ENCODE measurements at places on chromosomes 13 and 19. TPM values are rescaled to one million over a fixed set of nuclear protein-coding genes. Genes with fewer than 3 reads are reported as not detected.

GRCh38 chr19:19866611-19867248 lies 1.0 kb downstream of the ZNF253 start:
- DNase-seq: peak; percentile 6

DNA sequence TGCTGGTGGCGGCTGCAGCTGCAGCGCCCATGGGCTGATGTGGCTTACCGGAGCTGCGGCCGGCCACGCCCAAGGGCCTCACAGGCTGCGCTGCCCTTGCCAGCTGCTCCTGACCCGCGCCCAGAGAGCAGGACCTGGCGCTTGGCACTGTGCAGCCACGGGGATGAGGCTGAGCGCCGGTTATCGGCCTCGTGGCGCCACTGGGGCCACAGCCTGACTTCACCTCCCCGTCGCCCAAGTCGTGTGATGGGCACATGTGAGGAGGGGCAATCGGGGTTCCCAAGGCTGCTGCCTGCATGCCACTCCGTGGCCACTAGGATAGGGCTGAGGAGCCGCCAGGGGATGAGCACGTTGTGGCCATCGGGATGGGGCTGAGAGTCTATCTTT lies 77.2 kb upstream of the PABPC3 start:
- DNase-seq: no peak

- DNase-seq: no peak
Measured at GRCh38 chr13:113646376-113646775, 11.6 kb downstream of the ATP4B start.

DNA sequence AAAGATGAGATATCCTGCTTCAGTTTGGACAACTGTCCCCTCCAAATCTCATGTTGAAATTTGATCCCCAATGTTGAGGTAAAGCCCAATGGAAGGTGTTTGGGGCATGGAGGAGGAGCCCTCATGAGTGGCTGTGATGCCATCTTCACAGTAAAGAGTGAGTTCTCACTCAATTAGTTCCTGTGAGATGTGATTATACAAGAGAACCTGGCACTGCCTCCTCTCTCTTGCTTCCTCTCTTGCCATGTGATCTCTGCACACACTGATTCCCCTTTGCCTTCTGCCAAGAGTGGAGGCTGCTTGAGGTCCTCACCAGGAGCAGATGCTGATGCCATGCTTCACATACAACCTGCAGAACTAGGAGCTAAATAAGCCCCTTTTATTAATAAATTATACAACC lies 86.9 kb downstream of the HSPH1 start:
- DNase-seq: no peak

GRCh38 chr19:11323601-11324078 lies 15.8 kb downstream of the RAB3D start:
- DNase-seq: no peak

DNA sequence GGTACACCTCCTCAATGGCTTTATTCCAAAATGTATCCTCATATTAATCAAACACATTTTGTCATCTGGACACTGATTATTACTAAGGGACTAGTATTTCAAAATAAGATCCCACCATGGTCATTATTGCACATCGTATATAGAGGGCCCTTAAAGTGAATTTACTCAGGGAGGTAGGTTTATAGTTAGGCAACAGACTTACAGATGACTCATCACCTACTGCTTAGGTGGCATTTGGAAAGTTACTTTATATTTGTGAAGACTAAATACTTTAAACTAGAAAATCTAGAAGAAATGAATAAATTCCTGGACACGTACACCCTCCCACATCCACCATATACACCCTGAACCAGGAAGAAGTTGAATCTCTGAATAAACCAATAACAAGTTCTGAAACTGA lies 353.0 kb downstream of the KCTD12 start:
- no peak for DNase-seq

- DNase-seq: no peak
Measured at GRCh38 chr13:26978081-26978860, 193.3 kb downstream of the USP12 start.

GRCh38 chr13:30299786-30300185 lies 7.6 kb downstream of the KATNAL1 start:
- DNase-seq: no peak

GRCh38 chr13:64534302-64534701 lies 2695.8 kb downstream of the PCDH9 start:
- no peak for DNase-seq

GRCh38 chr19:3687774-3688706 lies 12.2 kb downstream of the PIP5K1C start:
- no peak for DNase-seq

DNA sequence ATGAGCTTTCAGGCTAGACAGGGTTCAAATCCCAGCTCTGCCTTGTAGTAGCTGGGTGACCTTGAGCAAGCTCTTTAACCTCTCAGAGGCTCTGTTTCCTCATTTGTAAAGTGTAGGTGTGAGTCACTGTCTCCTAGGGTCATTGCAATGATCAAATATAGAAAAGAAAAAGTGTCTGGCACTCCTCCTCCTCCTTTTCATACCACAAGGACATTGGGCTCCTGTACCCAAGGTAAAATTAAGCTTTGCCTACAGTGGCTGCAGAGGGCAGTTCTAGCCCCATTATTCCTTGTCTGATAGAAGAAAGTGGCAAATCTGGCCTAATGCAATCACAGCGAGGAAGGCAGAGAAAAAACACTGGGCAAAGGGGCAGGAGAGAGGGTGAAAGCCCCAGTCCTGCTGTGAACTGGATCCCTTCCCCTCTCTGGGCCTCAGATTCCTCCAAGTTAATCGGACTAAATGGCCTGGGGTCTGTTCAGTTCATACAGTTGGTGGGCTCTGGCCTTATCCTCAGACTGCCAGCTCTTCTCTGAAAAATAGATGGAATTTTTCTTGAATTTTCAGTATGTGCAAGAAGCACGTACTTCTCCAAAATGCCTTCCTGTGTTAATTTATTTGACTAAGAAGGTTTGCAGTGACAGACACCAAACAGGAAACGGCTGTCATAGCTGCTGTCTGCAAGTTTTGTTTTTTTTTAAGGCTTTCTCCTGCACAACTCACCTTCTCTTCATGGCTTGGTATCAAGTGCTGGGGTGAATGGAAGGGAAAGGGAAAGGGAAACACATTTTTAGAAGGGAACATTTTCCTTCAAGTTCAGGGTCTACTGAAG lies 35.3 kb downstream of the RGCC start:
- no peak for DNase-seq

DNA sequence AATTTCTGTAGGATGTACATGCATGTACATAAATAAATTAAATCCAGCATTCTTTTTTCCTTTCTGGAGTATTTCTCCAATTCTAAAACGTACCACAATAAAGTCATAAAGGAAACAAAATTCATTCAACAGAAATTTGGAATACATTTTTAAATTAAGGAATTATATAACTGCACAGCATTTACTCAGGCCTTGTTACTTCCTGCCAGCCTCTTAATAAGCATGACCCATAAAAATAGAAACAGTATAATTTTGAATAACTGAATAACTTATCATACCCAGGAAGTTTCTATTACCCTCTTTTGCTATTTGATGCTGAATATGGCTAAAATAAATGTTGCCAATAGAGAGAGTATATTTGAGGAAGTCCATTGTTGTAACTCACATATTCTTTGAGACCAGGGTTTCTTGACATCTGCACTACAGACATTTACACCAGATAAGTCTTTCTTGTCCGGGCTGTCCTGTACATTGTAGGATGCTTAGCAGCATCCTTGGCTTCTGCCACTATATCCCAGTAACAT lies 178.2 kb downstream of the KLF12 start:
- no peak for DNase-seq

DNA sequence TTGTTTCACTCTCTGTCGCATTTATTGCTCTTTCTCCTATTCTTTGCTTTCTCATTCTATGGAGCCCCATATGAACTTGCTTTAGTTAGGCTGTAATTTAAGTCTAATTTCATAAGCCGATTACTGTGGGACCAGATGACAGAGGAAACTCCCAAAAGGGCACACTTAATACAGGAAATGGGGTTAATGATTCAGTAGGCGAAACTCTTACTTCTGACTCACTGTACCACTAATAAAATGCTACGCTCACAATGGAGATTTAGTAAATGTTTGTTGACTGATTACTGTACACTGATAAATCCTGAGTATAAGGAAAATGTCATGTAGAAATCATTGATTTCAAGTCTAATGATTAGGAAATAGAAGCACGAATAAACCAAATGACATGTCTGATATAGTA lies 276.4 kb downstream of the KLF5 start:
- DNase-seq: no peak

DNA sequence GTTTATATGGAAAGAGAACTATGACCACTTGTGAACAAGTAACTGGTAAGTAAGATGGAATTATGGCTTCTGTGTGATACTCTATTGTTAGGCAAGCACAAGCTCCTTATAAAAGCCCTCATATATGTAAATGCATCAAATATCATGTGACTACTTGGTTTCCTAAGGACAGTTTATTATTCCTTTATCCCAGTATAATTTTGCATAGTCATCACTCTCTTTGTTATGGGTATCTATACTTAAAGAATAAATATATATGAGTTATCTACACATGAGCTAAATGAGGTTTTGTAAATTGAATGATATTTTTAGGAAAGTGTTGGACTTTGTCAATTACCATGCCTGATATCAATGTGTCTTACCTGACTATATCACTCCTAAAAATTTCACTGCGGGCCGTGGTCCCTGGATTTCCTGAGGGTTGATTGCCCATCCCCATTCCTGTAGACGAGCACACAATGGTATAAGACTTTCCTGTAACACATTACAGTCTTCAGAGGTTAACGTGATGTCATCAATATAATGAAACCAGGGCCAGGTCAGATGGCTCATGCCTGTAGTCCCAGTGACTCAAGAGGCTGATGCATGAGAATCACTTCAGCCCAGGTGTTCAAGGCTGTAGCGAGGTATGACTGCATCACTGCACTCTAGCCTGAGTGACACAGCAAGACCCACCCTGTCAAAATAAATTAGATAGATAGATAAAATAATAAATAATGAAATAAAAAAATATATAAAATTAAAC lies 20.7 kb downstream of the ZNF844 start:
- no peak for DNase-seq

GRCh38 chr19:46441866-46442265 lies 13.1 kb upstream of the PNMA8C start:
- peak; percentile 85 for DNase-seq

GRCh38 chr13:28579736-28580135 lies 79.2 kb upstream of the POMP start:
- DNase-seq: no peak

GRCh38 chr13:105410602-105411001 lies 1124.9 kb downstream of the EFNB2 start:
- DNase-seq: peak; percentile 16

DNA sequence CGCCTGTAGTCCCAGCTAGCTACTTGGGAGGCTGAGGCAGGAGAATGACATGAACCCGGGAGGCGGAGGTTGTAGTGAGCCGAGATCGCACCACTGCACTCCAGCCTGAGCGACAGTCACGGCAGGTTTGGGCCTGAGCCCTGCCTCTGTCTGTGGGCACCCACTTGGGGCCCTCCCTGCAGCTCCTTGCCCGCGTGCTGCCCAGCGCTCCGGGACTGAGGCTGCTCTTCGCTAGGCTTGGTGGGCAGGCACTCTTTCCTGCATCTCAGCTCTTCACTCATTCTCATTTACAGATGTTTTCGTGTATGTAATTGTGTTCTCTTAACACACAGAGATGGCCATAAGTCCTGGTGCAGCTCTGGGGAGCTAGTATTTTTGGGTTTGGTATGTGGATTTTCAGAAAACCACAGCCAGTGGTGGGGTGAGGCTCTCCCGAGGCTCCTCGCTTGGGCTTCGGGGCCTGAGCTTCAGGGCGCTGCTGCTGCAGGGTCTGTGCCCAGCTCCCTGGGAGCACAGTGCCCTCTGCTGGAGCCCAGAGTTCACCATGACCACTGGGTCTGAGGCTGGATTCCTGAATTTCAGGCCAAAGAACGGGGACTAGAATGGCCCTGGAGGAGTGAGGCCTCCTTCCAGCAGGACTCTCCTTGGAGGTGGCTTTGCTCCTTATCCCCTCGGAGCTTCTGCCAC lies 15.2 kb downstream of the UPF1 start:
- DNase-seq: peak; percentile 78

DNA sequence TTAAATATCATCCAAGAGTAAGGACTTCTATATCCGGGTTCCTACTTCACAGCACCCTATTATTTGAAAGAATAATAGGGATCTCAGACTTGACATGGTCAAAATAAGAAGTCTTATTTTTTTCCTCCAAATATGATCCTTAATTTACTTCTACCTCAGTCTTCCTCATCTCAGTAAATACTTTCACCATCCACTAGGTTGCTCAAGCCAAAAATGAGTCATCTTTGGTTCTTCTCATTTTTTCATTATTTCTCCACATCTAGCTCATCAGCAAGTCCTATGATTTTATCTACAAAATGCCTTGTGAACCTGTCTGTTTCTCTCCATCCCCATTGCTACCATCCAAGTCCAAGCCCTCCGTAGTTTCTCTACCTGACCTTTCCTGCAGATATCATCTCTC lies 121.9 kb upstream of the GJB6 start:
- DNase-seq: no peak

GRCh38 chr13:89227356-89227755 lies 1556.2 kb downstream of the SLITRK5 start:
- DNase-seq: no peak

- DNase-seq: no peak
Measured at GRCh38 chr13:26534036-26534726, 23.3 kb upstream of the WASF3 start.

DNA sequence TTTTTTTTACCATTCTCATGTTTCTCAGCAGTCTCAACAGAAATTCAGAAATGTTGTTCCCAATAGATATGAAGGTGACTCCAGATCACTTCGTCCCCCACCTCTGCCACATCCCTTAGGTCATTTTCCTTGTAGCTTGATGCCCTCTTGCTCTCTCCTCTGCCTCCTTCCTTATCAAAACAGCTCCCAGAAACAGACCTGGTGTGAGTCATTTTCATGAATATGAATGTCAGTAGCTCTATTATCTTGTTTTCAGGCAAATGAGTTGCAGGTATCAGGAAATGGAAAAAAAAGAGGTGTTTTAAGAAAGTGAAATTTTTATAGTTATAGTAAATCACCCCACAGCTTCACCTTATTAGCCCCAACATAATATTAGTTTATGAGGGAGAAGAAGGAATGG lies 539.3 kb downstream of the SUCLA2 start:
- no peak for DNase-seq

- DNase-seq: no peak
Measured at GRCh38 chr19:5035105-5035761, 66.3 kb downstream of the KDM4B start.

The IER2 gene
- polyA plus RNA-seq: 97.9 TPM

The KLF16 gene
- polyA plus RNA-seq: 3.3 TPM

The ZNF524 gene
- 6.1 TPM for polyA plus RNA-seq

The ZNF528 gene
- polyA plus RNA-seq: 70.9 TPM

The CFAP97D2 gene
- not detected for polyA plus RNA-seq

The GET3 gene
- 70.1 TPM for polyA plus RNA-seq

Data from right lung (tissue), 10 donors.